ENCODE measurements at places on chromosomes 1 and 21.

DNA sequence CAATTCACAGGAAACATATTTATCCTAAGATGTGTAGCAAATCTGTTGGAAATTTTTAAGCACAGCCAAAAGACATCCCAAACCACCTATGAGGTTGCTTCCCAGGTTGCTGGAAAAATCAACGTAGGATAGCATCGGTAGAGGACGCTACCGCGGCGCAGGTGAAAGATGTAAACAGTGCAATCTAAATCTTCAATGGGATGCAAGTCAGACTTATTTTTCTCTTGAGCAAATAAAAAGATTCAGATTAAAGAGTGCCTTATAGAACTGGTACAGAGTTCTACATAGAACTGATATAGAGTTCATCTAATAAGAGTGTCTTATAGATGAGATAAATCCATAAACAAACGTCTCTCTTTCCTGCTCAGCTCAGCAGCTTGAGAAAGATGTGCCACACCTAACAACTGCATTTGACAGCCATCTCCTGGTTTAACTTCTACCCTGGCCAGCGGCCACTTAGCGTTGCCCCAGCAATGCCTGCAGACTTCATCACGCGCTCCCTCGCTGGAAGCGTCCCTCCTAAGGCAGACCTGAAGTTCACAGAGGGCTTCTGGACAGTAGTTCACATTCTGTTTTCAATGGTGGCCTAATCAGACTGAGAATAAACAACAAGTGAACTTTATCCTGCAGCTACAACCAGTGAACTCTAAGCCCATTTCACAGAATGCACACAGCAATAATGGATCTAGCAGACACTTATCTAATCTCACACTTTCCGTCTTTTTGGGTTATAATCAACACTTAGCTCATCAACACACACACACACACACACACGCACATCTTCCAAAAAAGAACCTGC is 164.5 kb downstream of the TOMM20 start:
- no peak for DNase-seq

- DNase-seq, result no peak
These were observed 52.2 kb downstream of the PHACTR4 start for GRCh38 chr1:28421744-28422143.

- no peak for DNase-seq
These were observed 3.2 kb downstream of the CTPS1 start for GRCh38 chr1:40982721-40983120.

DNA sequence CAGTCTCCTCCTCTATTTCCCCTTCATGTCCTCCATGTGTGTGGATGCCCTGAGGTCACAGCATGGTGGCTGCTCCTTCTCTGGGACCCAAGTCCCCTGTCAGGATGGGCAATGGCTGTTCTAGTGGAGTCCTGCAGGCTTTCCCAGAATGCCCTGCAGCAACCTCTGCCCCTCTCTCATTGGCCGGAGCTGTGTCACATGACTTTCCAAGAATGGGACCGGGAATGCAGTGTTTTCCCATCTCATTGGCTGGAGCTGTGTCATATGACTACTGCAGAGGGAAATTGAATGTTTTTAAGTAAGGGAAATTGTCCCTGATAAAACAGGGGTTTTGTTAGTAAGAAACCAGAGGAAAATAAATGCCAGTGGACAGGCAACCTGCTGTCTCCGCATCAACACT is 365.9 kb downstream of the PTPRU start:
- no peak for DNase-seq

DNA sequence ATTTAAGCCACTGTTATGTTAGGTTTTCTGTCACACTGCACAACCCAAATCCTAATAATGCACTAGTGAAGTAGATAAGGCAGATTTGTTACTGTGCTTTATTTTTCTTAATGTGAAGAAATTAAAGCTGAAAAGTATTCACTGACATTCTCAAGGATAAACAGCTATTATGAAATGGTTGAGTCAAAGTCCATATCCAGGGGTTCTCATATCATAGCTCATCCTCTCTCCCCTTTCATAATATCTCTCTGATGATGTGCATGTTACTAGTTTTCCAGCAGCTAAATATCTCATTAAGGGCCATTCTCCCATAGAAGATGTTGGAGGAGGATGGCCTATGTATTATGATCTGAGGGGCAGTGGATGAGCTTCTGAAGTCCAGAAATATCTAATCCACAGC is 53.6 kb upstream of the CCDC190 start:
- DNase-seq, result no peak

DNA sequence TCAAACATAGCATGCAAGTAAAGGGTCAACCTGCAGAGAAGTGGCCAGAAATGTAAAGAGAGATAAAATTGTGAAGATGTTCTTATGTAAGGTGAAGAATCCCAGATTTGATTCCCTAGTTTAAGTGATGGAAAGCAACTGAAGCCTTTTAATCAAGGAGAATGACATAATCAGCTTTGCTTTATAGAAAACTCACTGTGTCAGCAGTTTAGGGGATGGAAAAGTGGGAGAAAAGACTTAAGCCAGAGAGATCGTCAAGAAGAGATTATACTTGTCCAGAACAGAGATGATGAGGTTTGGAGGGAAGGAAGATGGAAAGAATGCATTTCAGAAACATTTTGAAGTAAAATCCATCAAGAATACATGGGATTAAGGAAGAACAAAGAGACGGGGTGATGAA is 275.3 kb upstream of the ST6GALNAC5 start:
- DNase-seq, result no peak

- DNase-seq, result peak; percentile 42
These were observed 23.7 kb downstream of the NKAIN1 start for GRCh38 chr1:31216016-31216415.

GRCh38 chr1:222754366-222755139 is 17.6 kb downstream of the FAM177B start:
- DNase-seq, result no peak

GRCh38 chr1:205565799-205566198 is 61.3 kb downstream of the CDK18 start:
- DNase-seq, result no peak

DNA sequence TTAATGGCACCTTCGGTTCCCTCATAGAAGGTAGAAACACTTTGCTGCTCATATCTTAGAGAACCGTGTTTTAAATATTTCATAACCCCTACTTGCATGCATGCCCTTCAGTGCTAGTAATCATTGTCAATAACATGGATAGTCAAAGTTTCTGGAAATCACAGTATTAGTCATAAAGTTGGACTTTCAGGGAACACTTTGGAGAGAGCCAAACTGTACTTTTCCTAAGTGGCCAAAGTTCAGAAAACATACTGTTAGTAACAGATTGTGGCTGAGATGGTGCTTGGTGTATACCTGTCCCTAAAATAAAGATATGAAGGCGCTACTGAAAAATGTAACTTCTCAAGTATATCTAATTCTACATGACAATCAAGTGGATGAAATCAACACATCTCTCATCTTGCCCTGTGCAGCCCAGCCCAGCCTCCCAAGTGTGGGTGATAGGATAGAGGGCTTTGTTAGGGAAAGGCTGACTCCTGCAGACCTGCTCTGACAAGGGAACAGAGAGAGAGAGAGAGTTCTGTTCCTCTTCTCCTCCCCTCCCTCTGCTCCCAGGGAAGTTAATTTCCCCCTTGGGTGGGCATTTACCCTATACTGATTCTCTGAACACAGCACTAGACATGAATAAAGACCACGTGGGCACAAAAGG is 14.4 kb downstream of the MYOC start:
- DNase-seq, result no peak

DNA sequence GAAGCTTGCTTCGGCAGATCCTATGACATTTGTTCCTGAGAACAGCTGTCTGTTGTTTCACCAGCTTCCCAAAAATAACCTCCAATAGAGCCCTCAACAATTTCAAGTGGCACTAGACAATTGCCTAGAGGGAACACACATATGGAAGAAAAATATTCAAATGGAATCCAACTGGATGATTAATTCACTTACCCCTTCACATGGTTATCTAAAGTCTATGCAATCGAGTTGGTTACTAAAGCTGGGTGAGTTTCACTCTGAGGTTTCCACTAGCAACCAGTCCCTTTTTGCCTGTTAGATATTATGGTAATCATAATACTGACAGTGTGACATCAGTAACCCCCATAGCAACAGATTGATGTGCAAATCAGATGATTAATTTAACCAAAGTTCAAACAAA is at the start of gene LEMD1:
Gene LEMD1 (minus strand): TSS at position 259 of the 400 bp plus-strand sequence. CDS start 1,520 bp downstream, outside the sequence.
- DNase-seq, result no peak

- no peak for DNase-seq
These were observed 1.7 kb downstream of the DHCR24 start for GRCh38 chr1:54885237-54885679.

DNA sequence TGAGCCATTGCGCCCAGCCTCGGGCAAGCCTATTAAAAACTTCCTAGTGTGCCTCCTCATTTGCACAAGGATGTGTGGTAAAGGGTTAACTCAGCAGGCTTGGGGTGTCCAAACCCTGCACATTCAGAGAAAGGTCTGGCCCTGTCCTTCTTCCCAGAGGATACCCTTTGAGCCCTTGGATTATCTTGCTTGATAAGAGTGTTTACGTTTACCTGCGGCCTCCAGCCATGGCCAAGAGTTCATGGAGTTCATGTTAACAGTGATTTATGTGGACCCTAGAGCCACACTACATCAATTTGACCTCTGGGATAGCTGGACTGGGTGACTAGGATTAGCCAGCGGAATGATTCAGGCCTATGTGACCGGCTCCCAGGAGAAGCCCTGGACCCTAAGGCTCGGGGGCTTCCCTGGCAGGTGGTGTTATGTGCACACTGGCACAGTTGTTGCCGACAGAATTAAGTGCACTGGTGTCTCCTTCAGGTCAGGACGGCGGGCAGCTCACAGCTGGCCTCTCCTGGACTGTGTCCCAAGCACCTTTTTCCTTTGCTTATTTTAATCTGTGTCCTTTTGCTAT is 7.7 kb upstream of the TCP10L start:
- no peak for DNase-seq

- DNase-seq, result no peak
These were observed 12.3 kb downstream of the SLC9C2 start for GRCh38 chr1:173590557-173590956.

- no peak for DNase-seq
These were observed 5.1 kb downstream of the COL24A1 start for GRCh38 chr1:86151427-86151826.

GRCh38 chr1:247357781-247358211 is 26.1 kb upstream of the ZNF496 start:
- no peak for DNase-seq

DNA sequence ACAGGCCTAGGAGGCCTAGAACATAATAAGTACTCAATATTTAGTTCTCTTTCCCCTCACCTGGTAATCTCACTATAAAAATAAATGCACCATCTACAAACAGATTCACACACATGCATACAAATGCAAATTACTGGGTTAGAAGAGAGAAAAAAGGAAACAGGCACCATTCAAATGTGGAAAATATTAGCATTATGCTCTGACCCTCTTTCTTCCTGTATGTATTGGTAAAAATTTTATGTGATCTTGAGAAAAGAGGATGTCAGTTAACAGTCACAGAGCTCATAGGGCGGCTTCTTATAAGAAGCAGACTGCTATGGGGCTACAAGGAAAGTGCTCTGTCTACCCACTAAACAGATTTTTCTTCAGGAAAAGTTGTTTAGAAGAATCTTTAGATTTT is 565.4 kb downstream of the LMO4 start:
- DNase-seq, result no peak
